Breast epithelium (tissue), 4 donors: ENCODE measurements at places on chromosomes 11 and 22.
A peak's percentile ranks its signal among the peaks of the same experiment; 100 is the strongest.

DNA sequence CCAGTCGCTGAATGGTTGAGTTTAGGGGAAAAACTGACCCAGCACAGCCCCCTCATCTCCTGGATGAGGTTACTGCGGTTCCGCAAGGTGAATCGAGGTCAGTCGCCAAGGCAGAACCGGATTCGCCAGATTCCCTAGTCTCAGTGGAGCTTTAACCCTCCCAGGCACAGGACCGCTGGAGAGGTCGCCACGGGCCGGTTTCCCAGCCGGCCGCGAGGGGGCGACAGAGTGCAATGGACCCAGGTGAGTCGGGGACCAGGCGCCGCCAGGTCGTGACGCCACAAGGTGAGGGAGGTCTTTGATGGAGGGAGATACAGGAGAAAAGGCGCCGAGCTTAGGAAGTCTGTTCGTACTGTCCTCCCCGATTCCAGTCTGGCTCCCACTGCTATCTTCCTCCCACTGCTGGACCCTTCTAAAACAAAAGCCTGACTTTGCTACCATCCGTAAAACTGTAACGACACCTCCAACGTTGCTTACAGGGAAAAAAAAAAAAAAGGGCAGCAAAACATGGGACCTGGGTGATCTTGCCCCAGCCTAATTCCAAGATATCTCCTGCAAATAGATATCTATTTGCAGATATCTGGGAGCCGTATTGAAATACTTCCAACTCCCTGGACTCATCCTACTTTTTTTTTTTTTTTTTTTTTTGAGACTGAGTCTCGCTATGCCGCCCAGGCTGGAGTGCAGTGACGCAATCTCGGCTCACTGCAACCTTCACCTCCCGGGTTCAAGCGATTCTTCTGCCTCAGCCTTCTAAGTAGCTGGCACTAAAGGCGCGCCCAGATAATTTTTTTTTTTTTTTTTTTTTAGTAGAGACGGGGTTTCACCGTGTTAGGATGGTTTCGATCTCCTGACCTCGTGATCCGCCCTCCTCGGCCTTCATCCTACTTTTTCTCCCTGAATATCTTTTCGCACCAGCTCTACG, 1.4 kb upstream of the GGA1 start:
- DNase-seq: peak; percentile 95

DNA sequence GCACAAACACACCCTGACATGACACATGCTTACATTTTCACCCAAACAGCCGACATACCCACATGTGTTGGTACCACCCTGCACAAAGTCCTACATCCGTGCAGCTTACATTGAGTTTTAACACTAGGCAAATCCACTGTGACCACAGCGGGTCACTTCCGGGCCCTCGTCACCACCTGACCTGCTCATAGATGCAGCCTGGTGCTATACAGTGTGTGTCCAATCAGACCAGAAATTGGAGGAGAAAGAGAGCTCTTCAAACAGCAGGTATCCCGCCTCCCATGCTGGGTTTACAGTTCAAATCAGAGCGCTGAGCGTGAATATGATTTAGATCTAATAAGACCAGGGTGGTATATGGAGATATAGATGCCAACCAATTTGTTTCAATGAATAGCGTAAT, 35.4 kb downstream of the PHF21B start:
- no peak for DNase-seq

DNA sequence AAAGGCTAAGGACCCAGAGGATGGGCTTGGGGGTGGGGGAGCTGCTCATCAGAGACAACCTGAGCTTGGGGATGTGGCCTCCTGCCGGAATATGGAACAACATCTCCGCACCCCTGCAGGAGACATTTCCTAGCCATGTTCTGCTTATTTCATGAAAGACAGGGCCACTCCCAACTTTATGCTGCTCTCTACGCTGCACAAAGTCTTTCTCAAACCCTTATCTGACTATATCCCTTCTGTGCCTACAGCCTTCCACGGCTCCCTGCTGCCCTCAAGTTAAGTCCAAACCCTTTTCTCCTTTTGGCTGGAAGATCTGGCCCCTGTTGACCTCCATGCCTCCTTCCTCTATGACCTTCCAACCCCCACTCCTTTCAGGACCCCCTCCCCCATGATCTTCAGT, 562.0 kb downstream of the MN1 start:
- DNase-seq: no peak

- no peak for DNase-seq
Measured at GRCh38 chr11:9855579-9856287, 191.9 kb downstream of the SWAP70 start.
